ENCODE measurements at places on chromosomes 2 and 18.
A peak's percentile ranks its signal among the peaks of the same experiment; 100 is the strongest.

- DNase-seq = peak; percentile 63
Observed at GRCh38 chr2:47534179-47534919, 131.4 kb downstream of the MSH2 start.

DNA sequence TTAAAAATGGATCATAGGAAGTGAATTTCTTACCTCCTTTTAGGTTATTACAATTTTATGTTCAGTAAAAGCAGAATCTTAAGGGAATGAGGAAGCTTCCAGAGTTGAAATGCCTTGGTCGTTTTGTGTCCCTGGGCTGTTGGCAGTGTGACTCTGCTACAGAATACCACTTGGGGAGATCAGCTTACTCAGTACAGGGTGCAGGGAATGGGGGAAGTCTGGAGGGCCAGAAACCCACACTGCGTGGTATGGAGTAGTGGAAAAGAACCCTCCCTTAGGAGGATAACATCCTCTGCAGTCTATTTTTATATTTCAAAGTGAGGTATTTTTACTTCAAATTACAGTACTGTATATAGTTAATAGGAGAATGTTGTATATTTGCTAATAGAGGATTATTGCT is 51.1 kb downstream of the R3HDM1 start:
- DNase-seq = no peak

- no peak for DNase-seq
Observed at GRCh38 chr2:121608967-121609366, 40.3 kb downstream of the CLASP1 start.

- DNase-seq = no peak
Observed at GRCh38 chr2:1375794-1376193, 37.5 kb upstream of the TPO start.

DNA sequence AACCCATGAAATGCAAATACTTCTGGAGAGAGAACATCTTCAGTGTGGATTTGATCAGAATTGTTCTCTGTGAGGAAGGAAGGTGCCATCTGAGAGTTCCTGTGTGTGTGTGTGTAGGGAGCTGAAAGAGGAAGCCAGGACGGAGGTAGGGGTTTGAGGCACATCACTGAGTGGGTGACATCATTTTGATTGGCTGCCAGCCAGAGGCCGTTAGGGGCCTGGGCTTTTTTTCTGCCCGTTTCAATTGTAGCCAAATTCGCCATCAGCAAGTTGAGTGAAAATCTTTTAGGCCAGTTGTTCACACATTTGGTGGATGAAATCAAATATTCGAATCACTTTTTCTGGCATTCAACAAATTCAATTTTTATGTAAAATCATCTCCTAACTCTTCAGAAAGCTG is 48.9 kb downstream of the TSN start:
- DNase-seq = peak; percentile 44

- no peak for DNase-seq
Observed at GRCh38 chr2:39996653-39997080, 217.6 kb upstream of the THUMPD2 start.

DNA sequence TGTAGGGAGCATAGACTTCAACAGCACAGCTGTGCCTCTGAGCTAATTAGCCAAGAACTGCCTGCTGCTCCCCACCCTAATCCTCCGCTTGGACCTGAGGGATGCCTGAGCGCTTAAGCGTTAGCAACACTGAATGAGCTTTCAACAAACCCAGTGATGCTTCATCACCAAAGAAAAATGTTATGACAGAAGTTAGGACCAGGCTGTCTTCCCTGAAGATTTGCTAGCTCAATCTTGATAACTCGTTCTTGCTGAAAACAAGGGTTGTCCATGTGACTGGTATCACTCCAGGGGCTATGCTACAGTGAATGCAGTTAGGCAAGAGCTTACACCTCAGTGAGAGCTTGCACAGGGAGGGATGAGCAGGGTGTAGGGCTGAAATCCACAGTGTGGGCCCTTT is 190.7 kb upstream of the SIX2 start:
- peak; percentile 71 for DNase-seq

DNA sequence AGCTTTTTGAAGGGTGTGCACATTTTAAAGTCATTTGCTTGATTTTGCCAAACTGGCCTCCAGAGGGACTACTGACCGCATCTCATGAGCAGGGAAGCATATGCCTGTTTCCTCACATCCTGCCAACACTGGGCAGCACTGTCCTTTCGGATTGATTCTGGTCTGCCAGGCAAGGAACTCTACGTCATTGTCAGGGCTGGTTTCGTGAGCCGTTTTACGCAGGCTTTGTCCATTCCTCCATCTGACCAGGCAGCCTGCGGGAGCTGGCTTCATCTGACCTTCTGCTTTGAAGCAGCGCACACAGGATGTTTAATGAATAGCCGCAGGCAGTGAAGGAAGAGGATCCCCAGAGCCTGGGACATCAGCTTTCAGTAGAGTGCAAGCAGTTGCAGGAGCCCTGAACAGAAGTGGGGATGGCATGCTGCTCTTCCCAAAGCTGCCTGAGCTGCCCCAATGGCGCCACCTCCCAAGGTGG is 46.3 kb upstream of the SEMA4C start:
- peak; percentile 74 for DNase-seq

GRCh38 chr18:77487951-77488740 is 238.5 kb downstream of the GALR1 start:
- no peak for DNase-seq

GRCh38 chr18:24170360-24170759 is 31.5 kb downstream of the CABYR start:
- DNase-seq = no peak

- no peak for DNase-seq
Observed at GRCh38 chr2:75483878-75484277, 76.9 kb downstream of the EVA1A start.

DNA sequence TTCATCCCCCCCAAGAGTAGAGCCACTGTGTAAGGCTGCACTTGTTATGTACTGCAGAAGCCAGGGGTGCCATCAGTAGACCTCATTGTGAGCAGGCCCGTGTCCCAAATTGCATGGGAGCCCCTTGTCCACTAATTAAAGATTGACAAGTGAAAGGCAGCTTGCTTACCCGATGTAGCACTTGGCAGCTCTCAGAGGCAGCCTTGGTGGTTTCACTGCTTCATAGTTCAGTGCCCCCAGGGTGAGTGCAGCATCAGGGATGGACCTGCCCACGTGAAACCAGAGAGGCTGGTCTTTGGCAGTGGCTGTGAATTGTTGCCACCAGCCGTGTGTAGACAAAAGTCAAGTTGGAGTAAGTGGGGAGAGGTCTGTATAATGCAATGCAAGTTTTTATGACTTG is 13.3 kb downstream of the TUBB6 start:
- DNase-seq = no peak

DNA sequence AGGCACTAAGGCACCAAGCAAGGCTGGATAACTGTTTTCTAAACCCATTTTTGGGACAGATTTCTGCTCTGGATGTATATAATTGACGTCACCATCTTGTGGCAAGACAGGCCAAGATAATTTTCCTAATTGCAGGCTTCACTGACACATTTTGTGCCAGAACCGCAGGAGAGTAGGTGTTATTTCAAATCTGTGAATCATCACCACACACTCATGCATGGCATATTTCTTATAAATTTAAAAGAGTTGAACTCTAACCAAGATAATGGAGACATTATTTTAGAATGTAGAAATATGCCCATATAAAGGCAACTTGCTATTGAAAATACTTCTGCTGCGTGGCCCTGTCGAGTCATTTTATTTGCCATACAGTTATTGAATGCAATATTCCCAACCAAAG is 68.3 kb upstream of the ACYP2 start:
- DNase-seq = no peak

GRCh38 chr2:149451417-149452165 is 121.2 kb downstream of the LYPD6 start:
- no peak for DNase-seq

DNA sequence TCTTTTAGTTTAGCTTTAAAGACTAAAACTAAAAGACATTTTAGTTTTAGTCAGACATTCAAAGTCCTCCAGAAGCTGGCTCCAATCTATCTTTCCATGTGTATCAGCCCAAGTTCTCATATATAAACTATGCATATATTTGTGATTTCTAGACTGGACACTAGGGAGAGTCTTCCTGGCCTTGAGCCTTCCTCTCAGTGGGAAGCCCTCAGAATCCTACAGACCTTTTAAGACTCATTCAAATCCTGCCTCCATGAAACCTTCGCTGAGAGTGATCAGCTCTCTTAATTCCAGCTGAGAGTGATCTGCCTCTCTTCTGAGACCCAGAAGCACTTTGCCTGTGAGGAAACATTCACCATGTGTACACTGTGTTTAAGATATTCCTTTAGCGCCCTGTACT is 452.7 kb downstream of the TGIF1 start:
- no peak for DNase-seq

- no peak for DNase-seq
Observed at GRCh38 chr2:211144078-211144477, 587.7 kb downstream of the CPS1 start.
